ENCODE measurements at places on chromosomes 1 and 21.

GRCh38 chr1:34786521-34787325, 5.7 kb downstream of the GJB3 start:
- DNase-seq, result peak; percentile 45

- no peak for DNase-seq
These were observed 99.3 kb downstream of the FMN2 start for GRCh38 chr1:240190881-240191401.

DNA sequence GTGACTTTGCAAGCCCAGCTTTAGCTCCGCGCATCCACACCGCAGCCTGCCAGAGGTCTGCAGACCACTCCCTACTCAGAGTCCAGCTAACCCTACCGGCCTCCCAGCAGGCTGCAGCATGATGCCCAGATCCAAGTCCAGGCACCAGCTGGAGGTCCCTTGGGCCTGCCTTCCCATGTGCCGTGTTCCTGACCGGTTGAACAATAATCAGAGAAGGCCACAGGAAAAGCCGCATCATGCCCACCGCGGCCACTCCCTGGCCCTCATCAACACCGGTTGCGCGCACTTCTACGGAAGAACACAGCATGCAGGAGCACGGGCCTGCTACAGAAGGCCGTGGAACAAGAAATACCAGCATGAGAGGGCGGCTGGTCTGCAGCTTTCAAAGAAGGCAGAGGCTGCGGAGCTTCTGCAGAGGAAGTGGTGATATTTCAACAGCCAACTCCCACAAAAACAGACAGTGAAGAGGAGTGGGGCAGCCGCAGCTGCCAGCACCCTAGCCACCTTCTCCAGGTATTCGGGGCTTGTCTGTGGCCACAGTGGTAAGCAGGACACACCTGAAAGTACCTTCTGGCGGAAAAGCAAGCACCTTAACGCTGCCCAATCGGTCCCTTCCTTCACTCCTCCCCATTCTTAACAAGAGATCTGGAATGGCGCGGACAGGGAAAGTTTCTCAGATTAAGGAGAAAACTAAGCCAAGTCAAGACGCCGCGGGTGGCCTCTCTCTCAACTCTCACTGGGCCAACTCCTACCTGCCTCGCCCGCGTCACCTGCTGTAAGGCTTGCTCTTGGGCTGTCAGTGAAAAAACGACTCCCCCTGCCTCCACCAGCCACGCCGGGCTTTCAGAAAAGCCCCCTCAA, 1.5 kb downstream of the PGBD5 start:
- DNase-seq, result no peak

DNA sequence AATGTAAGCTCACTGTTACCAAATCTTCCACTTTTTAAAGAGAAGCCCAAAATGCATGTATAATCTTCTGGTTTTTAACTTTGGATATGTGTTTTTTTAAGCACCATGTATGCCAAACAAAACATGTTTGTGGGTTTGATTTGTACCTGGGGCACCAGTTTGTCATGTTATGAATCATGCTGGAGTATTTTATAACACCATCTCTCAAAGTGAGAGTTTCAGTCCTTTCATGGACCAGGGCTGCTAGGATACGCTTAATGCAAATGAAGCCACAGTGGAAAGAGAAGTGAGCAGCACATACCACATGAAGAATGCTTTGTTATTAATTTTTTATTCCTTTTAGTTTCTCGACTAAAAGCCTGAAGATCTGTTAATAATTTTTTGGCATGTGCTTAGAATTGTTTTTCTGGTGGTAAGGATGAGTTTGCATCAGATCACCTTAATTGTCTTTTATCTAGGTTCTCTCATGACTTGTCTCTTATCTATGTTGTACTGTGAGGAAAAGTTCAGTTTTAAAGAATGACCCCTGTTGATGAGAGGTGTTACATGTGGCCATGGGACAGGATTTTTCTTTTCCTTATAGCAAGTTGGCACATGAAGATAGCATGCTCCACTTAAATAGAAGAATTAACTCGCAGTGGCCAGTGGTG, 2.0 kb upstream of the RABGAP1L start:
- DNase-seq, result peak; percentile 9

DNA sequence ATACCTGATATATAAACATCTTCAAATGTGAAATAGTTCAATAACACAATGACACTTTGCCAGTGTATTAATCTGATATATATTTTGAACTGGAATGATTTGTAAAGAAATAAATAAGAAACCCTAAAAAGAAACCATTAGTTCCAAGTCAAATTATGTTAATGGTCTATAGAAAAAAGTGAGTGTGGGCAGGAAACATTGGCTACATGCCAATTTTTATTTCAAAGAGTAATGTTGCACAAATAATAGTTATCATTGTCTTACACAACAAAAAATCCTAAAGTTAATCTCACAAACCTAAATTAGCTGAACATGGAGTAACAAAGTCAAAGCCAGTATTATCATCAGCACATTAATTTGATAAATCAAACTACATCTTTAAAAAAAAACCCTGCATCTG, 37.9 kb upstream of the BATF3 start:
- DNase-seq, result no peak

Measured in CD4-positive, alpha-beta T cell treated with Interleukin-6 at 100 ng/mL for 8 hours (primary cell).